ENCODE measurements at places on chromosomes 1 and 21. TPM values are rescaled to one million over a fixed set of nuclear protein-coding genes. Genes with fewer than 3 reads are reported as not detected.

OPRD1 gene
- total RNA-seq: not detected

NBPF12 gene
- 2.3 TPM for total RNA-seq

LRRC7 gene
- not detected for total RNA-seq

FCRLA gene
- 0.21 TPM for total RNA-seq

Measured in airway epithelial cell (primary cell).